ENCODE measurements at places on chromosomes 6 and 20. TPM values are rescaled to one million over a fixed set of nuclear protein-coding genes. Genes with fewer than 3 reads are reported as not detected.

EPPIN gene
- total RNA-seq = not detected

MAP3K4 gene
- total RNA-seq = 21.5 TPM

PRR18 gene
- 0.77 TPM for total RNA-seq

DDR1 gene
- total RNA-seq = 94.4 TPM

BPIFB1 gene
- 0.10 TPM for total RNA-seq

BTNL2 gene
- total RNA-seq = not detected

DNA sequence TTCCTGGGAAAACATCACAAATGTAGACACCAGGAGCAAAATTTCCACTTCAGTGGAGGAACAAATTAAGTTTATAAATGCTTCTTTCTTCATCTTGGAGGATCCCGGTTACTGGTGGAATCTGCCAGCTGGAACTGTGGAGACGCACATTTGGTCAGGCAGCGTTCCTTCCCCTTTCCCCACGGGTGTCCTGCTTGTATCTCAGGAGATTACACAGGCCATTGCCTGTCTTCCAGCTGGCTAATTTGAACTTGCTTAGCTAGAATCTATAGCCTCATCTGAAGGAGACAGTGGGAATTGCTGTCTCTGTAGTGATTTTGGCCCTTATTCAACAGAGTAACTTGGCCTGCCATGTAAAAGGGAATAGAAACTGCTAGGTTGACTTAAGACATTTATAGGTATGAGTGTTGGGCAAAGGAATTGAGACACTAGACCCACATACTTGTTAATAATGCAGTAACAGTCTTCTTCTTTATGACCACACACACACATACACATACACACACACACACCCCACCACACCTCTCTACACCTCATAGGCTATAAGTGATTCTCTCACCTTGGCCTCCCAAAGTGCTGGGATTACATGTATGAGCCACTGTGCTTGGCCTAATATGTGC, 34.4 kb downstream of the TSBP1 start:
- no peak for DNase-seq

DNA sequence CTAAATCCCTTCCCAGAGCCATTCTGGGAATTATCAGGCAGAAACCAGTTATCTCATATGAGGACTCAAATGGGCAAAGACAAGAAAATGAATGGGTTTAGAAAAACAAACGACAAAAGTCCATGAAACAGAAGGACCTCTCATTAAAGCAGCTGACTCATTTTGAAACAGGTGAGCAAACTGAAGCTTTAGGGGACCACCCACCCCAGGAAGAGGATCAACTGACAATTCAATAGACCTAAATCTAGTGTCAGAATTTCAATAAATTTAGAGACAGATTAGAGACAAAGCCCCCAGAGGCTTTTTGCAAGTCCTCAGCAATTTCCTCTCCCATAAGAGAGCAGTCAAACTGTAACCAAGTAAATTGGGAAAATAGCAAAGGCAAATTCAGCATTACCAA, 333.8 kb downstream of the PTPRT start:
- DNase-seq = no peak

DNA sequence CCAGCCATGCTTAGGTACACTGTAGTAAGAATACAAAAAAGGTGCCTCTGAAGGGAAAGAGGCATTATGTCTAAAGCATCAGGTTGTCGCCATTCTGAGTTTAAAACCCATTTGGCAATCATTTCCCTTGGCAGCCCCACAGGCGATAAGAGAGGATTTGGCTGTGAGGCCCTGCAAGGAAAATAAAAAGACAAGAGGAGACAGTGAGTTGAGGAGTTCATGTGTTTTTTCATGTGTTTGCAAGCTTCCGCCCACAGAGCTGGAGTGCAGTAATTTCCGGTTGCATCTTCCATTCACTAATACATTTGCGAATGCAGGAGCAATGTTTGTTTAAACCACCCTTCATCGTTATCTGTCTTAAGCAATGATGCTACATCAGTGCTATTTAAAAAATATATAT, 138.5 kb upstream of the SOX4 start:
- peak; percentile 12 for DNase-seq

DNA sequence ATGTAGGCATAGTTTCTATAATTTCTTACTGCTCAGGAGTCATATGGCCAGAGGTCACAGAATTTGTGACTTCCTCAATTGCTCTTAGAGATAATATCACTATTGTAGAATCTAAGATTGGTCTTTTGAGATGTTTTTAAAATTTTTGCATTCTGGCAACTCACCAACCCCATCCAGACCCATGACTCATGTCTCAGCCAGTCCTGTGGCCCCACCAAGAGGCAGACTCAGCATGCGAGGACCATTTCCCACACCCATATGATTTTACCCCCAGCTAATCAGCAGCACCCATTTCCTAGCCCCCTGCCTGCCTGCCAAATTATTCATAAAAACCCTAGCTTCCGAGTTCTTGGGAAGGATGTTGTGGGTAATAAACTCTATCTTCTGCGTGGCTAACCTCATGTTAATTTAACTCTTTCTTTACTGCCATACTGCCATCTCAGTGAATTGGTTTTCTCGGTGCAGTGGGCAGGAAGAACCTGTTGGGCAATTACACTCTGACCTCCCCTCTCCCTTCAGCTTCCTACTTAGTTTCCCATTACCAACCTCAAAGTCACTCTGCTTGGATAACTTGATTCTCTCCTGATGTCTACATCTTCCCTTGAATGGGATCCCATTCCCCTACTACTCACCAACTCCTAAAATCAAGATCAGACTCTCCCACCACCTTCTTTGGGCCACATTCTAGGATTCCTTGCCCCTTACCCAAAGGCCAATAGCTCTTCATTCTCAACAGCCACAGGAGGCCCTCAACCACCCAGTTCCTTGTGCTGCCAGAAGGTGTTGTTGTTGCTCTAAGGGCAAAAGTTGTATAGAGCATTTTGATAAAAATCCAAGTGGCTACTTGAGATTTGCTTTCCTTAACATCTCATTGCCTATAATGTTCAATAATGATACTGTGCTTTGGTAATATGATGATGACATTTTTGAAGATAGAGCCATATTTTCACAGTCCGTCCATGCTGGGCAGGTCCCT, 16.2 kb upstream of the IYD start:
- DNase-seq = no peak

DNA sequence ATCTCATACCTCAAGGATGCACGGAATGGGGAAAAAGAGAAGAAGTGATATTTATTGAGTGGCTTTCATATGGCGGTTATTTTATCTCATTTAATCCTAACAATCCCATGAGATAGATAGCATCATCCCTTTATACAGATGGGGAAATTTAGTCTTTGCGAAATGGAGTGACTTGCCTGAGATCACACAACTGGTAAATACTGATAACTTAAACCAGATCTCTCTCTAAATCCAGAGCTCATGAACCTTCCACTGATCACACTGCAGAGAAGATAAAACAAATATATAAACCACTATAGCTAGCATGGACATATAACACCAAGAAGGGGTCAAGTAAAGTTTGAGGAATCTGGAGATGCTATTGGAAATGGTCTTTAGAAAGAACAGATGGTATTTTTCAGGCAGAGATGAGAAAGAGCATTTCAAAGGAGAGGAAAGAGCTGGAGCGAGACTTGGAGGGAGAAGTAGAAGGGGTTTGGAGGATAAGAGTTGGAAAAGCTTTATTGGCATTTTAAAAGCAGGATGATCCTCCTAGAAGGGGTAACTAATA, 139.8 kb upstream of the TNFAIP3 start:
- no peak for DNase-seq

DNA sequence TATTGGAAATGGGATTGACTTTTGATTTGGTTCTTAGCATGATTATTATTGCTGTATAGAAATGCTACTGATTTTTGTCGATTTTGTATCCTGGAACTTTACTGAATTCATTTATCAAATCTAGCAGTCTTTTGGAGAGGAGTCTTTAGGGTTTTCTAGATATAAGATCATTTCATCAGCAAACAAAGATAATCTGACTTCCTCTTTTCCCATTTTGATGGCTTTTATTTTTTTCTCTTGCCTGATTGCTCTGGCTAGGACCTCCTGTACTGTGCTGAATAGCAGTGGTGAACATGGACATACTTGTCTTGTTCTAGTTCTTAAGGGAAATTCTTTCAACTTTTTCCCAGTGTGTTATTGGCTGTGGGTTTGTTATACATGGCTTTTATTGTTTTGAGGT, 64.6 kb downstream of the ZC2HC1B start:
- DNase-seq = no peak

DNA sequence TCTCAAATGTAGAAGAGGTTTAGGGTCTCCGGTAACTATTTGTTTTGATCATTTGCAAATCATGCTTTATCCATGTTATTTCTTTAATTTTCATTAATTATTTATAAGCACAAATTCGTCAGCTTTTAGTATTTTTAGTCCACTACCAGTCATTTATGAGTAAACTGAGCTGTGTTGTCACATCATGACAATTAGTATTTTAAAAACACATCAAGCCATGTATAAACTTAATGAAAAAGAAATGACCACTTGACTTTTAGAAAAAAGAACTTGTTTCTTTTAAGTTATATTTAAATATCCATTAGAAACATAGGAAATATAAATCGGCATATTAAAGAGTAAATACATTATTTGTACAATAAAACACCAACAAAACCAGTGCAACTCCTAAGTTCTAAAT, 2.8 kb downstream of the NKX2-4 start:
- DNase-seq = no peak

GRCh38 chr20:36272547-36273220, 33.5 kb upstream of the DLGAP4 start:
- DNase-seq = no peak

DNA sequence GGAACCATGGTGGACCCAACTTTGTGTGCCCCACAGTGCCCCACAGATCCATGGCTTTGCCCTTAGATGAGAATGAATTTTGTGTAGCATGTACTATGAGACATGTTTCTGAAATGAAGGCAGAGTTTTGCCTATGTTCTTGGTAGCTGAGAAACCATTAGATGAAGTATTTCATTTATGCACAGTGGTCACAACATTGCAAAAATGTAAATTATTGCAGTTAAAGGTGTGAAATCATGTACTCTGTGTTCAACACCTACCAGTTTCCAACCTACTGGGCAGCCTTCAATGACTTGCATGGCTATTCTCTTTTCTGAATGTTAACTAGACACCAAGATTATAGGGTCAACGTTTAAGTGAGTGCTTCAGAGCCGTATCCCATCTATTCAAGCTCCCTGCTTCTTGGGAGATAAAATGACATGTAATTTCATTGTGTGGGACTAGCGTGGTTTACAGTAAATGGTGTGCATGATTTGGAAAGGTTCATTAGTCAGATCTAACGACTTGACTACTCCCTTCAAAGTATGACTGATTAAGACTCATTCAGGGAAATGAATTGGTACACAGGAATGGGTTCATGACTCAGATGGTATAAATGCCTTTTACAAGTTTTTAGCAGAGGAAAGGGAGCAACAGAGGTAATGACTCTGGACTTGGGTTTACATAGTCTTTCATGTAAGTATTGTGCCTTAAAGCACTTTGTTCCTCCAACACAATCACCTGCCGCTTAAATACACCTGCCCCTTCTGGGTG, 106.1 kb upstream of the AKIRIN2 start:
- DNase-seq = no peak

DNA sequence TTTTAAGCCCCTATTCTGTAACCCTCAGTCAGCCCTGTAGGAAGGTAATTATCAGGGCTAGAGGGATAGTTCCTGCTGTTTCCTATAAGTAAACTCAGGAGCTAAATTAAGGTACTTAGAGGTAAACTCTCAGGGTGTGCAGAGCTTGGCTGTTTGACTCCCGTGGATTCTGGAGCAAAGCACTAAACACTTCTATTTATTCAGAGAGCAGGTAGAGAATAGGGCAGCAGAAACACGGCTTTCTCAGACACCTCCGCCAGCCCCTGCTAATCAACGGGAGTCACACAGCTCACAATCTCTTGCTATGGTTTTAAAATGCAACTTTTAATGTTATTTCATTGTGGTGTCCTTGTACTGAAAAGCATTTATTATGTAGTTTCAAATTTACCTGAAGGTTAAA, 21.8 kb downstream of the PRKN start:
- no peak for DNase-seq

- DNase-seq = no peak
Measured at GRCh38 chr6:163923658-163924411, 509.3 kb downstream of the QKI start.

GRCh38 chr6:43130429-43130828, 40.6 kb upstream of the SRF start:
- no peak for DNase-seq

DNA sequence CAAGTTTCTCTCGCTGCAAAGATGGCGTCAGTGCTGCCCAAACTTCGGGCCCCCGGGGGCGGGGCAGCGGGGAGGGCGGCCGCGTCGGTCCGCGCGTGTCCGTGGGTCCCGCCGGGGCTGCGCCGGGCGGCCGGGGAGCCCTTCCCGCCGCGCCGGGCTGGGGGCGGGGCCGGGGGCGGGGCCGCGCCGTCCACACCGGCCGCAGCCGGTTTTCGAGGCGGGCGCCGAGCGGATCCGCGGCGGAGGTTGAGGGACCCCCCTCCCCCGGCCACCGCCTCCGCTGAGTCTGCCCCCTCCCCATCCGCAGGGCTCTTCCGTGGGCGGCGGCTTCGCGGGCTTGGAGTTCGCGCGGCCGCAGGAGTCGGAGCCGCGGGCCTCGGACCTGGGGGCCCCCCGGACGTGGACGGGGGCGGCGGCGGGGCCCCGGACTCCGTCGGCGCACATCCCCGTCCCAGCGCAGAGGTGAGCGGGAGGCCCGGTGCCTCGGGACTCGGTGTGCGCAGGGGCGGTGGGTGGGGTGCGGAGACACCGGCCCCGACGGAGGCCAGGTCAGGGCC, 572 bp downstream of the SLC2A4RG start:
- peak; percentile 86 for DNase-seq

DNA sequence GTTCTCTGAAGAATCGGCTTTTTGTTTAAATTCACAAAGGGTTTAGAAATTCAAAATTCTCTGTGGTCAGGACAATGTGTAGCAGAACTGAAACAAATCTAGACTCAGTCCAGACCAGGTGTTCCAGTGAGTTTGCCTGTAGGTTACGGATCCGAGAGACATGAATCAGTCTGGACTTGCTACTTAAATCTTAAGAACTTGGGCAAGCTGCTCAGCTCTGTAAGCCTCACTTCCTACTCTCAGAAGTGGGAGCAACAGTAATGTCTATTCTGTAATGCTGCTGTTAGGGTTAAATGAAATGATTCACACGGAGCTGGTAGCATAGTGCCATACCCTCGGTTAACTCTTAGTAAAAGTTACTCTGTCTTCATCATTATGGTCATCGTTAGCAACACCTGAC, 37.7 kb downstream of the HECA start:
- DNase-seq = no peak

GRCh38 chr20:62799036-62799435, 2.8 kb downstream of the MRGBP start:
- no peak for DNase-seq

- DNase-seq = no peak
Measured at GRCh38 chr6:28082939-28083338, 2.6 kb downstream of the ZNF165 start.

GRCh38 chr6:132005178-132005577, 54.0 kb upstream of the CCN2 start:
- DNase-seq = no peak

- no peak for DNase-seq
Measured at GRCh38 chr6:104357928-104358327, 501.8 kb downstream of the HACE1 start.
